ENCODE measurements at places on chromosomes 1 and 21. TPM values are rescaled to one million over a fixed set of nuclear protein-coding genes. Genes with fewer than 3 reads are reported as not detected.

The LCE1F gene
- not detected for total RNA-seq

The MIS18A gene
- total RNA-seq: 5.2 TPM

The FCRL3 gene
- not detected for total RNA-seq

The PIGR gene
- 45.1 TPM for total RNA-seq

The TFB2M gene
- 2.3 TPM for total RNA-seq

The RYR2 gene
- 14.2 TPM for total RNA-seq

The MCOLN3 gene
- total RNA-seq: 15.8 TPM

The CD84 gene
- 3.0 TPM for total RNA-seq

The FOXD2 gene
- total RNA-seq: not detected

The AXDND1 gene
- total RNA-seq: 3.6 TPM

The GPR25 gene
- 1.3 TPM for total RNA-seq

The ACTA1 gene
- total RNA-seq: 7.6 TPM

The LAPTM5 gene
- total RNA-seq: 6.3 TPM

The BTBD8 gene
- 6.6 TPM for total RNA-seq

The CACNA1E gene
- total RNA-seq: not detected
